Nasal cavity respiratory epithelium epithelial cell of viscerocranial mucosa (primary cell): ENCODE measurements at places on chromosomes 2 and 18. TPM values are rescaled to one million over a fixed set of nuclear protein-coding genes. Genes with fewer than 3 reads are reported as not detected.

The PSTPIP2 gene
- 9.6 and 18.9 TPM in 2 replicates for total RNA-seq

The ERMN gene
- not detected in 2 replicates for total RNA-seq

The TSPYL6 gene
- not detected in 2 replicates for total RNA-seq

The PPP1R1C gene
- 0.68 and 1.2 TPM in 2 replicates for total RNA-seq

The SOWAHC gene
- 81.3 and 97.8 TPM in 2 replicates for total RNA-seq

The IMPA2 gene
- 47.1 and 91.6 TPM in 2 replicates for total RNA-seq

The GCFC2 gene
- total RNA-seq = 13.7 and 15.2 TPM in 2 replicates
